Left cardiac atrium (tissue), 4 donors: ENCODE measurements at places on chromosomes 16 and 17.

- DNase-seq = no peak
Measured at GRCh38 chr17:7419819-7420610, at the start of gene SPEM1. Gene SPEM1, plus strand, starts transcription at chr17:7420324. Its CDS starts 61 bp downstream, at chr17:7420385.

DNA sequence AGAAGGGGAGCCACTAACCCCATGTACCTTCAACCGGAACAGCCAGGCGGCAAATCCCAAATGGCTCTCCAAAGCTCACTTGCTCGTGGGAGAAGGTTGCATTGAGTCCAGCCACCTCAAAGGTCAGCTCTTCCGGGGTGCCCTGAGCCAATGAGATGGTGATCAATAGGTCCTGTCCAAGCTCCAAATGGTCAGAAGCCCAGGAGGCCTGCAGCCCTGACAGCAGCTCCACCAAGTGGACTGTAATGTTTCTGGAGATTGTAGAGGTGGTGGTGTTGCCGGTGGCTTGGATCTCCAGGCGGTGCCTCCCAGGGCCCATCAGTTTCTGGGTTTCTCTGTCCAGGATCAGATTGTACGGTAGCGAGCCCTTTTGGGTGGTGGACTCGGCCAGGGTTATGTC, 39.9 kb upstream of the BCO1 start:
- no peak for DNase-seq

GRCh38 chr17:72005332-72006163, 115.3 kb upstream of the SOX9 start:
- no peak for DNase-seq

DNA sequence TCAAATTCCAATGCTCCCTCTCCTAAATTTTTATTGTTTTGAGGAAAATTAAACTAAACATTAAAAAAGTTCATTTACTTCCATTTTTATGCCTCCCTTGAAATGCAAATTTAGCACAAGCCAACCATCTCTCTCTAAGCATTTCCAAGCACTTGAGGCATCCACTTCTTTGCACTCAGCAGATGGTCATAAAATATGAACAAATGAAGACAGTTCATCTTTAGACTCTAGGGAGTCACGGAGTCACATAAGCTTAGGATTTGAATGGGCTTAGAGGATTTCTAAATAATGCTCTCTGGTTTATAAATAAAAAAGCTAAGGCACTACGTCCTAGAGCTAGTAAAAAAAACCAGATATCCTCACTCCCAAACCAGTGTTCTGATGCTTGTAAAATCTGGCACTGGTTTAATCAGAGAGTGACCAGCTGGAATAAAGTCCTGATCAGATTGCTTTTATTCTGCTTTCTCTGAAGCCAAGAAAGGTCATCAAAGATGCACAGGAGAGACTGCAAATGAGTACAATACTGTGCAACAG, 204.2 kb downstream of the CA10 start:
- no peak for DNase-seq

DNA sequence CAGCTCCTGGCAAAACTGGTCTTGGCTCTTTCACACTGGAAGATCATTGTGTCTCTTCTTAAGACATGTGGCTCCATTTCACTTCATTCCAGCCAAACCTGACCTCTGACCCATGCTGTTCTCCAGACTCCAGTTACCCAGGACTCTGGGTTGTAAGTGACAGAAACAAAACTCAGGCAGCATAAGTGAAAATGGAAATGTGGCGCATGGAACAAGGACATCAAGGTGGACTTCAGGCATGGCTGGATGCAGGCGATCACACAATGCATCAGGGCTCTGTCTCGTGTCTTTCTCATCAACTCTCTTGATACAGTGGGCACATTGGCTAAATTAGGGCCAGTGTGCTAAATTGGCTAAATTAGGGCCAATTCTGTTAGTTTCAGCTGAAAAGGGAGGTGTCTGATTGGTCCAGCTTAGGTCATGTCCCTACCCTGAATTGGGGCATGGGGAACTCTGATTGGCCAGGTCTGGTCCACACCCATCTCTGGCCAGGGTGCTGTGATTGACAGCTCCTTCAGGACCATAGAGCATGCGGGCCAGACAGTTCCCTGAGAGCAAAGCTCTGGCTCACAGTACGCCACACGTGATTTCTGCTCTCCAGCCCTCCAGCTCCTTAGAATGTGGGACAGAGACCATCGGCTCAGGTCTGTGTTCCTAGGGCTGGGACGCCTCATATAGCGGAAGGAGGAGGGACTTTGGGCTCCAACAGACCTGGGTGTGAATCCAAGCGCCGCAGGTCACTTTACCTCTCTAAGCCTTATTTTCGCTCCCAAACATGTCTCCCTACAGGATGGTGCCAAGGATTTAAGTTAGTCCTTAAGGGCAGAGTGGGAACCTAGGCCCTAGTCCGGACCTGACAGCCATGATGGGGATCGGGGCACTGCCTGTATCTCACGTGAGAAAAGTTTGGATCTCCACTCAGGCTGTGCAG, 17.5 kb downstream of the SOCS1 start:
- DNase-seq = no peak

GRCh38 chr17:539066-539465, 175.6 kb downstream of the VPS53 start:
- DNase-seq = no peak

- DNase-seq = no peak
Measured at GRCh38 chr16:81996664-81997509, 14.4 kb downstream of the SDR42E1 start.

DNA sequence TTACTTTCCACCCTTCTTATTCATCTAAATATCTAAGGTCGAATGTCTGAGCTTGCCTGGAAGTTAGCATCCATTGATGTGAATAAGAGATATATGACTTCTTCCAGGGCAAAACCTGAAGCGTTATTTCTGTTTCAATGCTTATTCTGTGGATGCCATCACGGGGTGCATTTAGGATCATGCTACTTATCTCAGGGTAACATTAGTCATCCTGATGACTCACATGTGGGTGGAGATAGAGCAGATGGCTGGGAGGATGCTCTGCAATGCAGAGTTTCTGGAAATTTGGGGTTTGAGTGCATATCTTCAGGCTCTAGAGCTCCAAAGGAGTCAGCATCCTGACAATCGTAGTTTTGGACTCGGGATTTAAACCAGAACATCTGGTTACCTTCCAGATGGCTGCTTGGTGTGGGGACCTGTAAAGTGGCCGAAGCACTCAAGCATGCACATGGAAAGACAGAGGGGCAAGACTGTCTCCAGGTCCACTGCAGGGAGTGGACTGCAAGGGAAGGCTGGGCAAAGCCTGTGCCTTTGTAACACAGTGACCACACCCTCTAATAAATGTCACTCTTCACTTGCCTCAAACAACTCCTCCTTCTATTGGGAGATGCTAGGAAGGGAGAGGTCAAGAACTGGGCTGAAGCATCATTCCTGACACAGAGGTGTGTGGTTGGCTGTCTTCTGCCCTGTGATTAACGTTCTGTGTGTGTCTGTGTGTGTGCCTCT, 175.2 kb upstream of the SALL1 start:
- no peak for DNase-seq

DNA sequence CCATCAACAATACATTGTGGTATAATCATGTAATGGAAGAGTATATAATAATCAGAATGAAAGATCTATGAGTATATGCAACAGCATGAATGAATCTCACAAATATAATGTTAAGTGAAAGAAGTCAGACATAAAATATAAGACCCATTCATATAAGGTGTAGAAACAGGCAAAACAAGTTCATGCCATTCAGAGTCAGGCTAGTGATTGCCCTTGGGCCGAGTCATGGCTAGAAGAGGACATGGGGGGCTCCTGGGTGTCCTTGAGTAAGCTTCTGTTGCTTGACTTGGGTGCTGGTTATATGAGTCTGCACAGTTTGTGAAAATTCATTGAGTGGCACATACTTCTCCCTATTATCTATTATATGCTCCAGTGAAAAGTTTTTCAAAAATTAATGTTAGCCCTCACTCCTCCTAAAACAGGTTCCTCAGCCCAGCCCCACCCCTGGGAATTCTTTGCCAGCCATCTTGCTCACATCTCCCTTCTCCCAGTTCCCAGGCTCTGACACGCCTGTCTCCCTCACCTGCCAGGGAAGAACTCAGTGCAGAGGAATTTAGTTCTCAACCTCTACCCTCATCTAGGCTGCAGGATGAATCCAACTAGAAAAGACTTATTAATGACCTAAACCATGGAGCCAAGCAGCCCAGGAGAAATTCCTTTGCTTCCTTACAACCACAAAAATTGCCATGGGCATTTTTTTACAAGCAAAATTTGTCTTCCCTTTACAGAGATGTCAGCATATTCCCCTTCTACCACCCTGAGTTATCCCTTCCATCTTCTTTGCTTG, 52.4 kb upstream of the NFAT5 start:
- DNase-seq = no peak

DNA sequence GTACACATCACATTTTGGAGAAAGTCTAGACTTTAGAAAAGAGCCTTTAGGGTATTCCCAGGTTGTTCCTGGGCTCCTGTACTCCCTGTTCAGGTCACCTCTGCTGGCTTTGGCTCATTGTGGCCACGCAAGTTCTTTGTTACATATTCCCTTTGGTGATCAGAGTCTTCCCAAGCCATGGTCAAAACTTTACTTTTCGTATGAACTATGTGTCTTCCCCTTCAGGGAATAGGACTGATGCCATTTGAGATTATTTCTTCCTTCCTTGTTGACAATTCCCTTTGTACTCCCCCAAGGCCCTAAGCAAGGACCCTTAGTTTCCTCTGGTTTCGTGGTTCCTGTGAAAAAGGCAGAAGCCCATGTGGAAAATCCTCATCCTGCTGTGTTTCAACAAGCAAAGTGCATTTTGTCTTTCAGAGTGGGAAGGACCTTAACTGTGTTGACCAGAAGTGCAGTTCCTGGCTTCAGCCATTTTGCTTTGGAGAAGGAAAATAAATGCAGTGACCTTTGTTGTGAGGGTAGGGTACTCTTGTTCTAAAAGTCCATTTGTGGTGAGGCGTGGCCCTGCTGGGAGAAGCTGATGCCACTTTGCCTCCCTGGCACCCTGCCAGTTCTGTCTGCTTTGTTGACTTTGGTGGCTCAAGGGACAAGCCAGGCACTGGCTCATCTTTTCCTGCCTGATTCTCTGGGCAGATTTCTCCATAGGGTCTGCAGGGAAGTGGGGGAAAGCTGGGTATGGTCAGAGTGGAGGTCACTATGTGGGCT, 55.1 kb downstream of the ZNRF1 start:
- DNase-seq = peak; percentile 78

DNA sequence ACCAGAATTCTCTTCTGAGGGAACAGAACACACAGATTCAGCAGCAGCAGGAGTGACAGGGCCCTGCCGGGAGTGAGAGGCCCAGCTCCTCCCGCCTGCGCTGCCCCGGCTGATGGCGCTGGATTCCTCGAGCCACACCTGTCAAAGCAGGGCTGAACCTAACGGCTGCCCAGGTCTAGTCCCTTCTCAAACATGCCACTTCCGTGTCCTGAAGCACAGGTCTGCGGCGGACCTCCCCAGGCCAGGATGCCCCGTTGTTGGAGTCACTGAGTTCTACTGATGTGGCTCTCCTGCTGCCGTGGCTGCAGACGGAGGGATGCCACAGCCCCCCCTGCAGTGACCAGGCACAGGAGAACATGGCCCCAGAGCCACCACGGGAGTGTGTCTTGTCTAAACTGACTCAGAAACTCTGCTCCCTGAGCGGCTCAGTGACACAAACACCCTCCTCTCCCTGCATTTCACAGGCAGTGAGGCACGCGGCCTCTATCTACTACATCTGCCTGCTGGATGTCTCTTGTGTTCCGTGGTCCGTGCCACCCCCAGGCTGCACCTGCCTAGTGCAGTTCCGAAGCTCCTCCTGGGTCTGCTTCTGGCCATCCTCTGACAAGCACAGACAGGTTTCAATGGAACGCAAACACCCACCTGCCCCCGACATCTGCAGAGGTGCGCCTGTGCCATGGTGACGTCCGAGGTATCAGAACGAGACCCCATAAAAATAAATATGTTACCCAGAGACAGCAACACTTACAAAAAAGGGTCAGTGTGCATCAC, 44.7 kb upstream of the DNAH17 start:
- DNase-seq = no peak

- no peak for DNase-seq
Measured at GRCh38 chr17:62614142-62614541, 13.3 kb upstream of the MRC2 start.

GRCh38 chr16:4075534-4075933, 40.7 kb downstream of the ADCY9 start:
- DNase-seq = no peak

DNA sequence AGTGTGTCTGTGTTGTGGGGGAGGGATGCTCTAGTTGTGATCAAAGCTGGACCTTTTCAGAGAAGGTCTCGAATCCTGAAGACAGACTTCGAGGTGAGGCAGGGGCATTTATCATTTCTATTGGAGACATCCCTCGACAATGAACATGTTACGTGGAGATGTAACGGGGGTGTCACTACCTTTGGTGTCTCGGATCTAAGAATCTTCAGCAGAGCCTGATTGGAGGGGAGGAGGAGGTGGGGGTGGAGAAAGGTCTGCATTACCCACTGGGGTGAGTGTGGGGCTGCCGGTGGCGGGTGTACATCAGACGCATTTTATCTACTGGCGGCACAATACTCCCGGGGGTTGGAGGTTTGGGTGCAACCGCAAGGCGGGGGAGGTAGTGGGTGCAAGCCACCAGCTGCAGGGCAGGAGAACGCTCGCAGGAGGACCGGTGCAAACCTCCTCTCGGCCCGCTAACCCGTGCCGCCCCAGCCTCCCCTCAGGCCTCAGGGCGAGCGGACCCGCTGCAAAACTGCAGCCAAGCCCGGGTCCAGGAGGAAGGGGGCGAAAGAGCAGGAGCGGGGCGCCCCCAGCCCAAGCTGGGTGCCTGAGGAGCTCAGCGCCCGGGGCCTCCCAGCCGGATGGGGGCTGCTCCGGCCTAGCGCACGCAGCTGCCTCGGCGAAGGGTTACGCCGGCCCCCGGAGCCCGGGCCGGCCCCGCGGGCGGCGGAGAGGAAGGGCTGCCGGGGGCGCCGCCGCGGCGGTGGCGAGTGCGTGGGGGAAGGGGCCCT, 735 bp downstream of the ZNF652 start:
- DNase-seq = peak; percentile 53

DNA sequence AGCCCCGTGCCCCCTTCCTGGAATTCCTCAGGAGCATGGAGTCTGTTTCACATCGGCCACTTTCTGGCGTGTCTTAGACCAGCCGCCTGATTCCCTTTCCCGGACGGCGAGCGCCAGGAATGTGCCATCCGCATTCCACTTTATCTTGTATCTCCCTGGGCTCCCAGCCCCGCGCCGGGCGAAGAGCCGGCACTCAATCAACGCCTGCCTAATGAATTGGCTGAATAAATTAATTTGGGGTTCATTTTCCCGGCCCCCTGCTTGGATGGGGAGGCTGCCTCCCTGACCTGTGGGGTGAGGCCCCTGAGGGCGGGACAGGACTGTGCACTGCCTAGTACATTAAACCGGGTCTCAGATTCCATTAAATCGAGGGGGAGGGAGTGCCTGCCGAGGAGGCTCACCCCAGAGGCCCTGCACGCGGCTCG, 282.3 kb upstream of the TNRC6C start:
- DNase-seq = peak; percentile 56

DNA sequence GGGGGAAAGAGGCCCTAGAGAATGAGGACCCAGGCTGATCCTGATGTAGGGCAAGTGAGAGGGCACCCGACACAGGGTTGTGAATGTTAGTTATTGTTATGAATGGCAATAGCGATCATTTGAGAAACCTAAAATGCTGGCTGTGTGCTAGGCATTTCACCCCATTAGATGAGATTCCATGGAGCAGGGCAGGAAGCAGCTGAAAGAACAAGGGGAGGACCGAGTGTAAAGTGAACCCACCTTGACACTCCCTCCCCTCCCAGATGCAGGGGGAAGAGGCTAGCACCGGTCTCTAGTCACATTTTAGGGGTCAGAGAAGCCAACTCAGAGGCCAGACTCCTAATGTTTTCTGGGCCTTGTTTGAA, 553 bp upstream of the CORO6 start:
- no peak for DNase-seq

GRCh38 chr17:7552621-7553051, 3.8 kb downstream of the TNFSF12 start:
- no peak for DNase-seq
